Effector memory CD8-positive, alpha-beta T cell (primary cell): ENCODE measurements at places on chromosomes 16 and 17.
A peak's percentile ranks its signal among the peaks of the same experiment; 100 is the strongest.

DNA sequence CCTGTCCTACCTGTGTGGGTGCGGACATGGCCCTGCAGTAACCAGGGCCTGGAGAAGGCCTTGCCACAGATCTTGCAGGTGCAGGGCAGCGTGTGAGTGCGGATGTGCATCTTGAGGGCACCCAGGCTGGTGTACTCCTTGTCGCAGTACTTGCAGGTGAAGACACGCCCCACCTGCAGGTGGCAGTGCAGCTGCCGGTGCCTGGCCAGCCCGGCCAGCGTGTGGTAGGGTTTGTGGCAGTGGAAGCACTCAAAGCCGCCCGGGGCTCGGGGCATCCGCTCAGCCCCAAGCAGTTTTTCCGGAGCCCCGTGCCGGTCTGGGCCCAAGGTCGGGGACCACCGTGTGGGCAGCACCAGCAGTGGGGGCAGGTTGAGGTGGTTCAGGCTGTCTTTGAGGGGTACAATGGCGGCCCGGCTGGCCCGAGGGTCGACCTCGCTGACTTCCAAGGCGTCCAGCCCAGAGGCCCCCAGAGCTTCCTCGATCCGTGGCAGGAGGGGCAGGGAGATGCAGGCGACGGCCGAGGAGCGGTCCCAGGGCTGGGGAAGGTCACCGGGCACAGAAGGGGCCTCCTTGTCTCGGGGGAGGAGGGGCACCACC, 5.1 kb downstream of the SNAI3 start:
- H3K36me3 ChIP-seq, result peaks cover 36% of the 10 kb centered on the region
- peak overlapping the region; percentile 94 for H3K27ac ChIP-seq
- no peaks in the 10 kb centered on the region for H3K27me3 ChIP-seq
- peaks cover 27% of the 10 kb centered on the region for H3K4me1 ChIP-seq

DNA sequence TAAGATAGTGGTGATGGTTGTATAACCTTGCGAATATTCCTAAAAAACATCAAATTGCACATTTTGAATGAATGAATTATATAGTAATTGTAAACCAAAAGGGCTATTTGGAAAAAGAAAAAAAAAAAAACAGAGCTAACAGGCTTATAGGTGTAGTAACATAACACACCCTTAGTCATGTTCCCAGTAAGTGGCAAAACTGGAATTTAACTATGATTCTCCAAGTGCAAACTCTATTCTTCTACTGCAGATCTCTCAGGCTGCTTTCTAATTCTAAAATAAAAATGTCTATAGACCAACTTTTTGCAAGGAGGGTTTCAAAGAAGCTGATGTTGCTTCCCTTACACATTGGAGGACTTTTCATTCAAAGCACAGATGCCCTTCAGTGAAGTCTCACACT, 293.2 kb upstream of the MON1B start:
- H3K36me3 ChIP-seq, result no peaks in the 10 kb centered on the region
- no peaks in the 10 kb centered on the region for H3K27me3 ChIP-seq
- no peak for DNase-seq
- H3K4me3 ChIP-seq, result no peak overlapping the region
- no peak overlapping the region for H3K27ac ChIP-seq

DNA sequence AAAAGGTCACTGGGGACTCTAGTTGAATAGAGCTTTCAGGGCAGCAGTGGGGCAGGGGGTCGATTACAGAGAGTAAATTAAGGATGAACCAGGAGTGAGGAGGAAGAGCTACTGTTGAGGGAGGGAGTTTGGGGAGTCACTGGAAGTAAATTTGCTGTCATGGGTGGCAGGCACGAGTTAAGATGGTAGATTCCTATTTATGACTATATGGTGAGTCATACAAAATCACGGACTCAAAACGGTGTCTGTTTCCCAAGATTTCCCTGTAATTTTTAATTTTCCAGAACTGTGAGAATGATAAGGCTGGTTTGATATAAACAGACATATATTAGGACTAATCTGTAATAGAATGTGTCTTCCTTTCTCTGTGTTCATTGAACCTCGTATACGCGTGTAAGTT, 287.6 kb upstream of the GOT2 start:
- H3K4me1 ChIP-seq, result no peaks in the 10 kb centered on the region
- H3K36me3 ChIP-seq, result no peaks in the 10 kb centered on the region
- DNase-seq, result no peak
- no peak overlapping the region for H3K4me3 ChIP-seq

- H3K27me3 ChIP-seq, result peaks cover 16% of the 10 kb centered on the region
- H3K4me3 ChIP-seq, result no peak overlapping the region
- DNase-seq, result no peak
- H3K4me1 ChIP-seq, result no peaks in the 10 kb centered on the region
- H3K27ac ChIP-seq, result no peak overlapping the region
These were observed 195.2 kb downstream of the MAP2K6 start for GRCh38 chr17:69609473-69610305.
